Stimulated activated CD8-positive, alpha-beta memory T cell treated with anti-CD3 and anti-CD28 coated beads, Interleukin-2, amount 100 ng/mL, for 1 hour (primary cell): ENCODE measurements at places on chromosomes 3 and 15.

GRCh38 chr15:101463270-101463669 is 26.2 kb downstream of the PCSK6 start:
- no peak for DNase-seq

DNA sequence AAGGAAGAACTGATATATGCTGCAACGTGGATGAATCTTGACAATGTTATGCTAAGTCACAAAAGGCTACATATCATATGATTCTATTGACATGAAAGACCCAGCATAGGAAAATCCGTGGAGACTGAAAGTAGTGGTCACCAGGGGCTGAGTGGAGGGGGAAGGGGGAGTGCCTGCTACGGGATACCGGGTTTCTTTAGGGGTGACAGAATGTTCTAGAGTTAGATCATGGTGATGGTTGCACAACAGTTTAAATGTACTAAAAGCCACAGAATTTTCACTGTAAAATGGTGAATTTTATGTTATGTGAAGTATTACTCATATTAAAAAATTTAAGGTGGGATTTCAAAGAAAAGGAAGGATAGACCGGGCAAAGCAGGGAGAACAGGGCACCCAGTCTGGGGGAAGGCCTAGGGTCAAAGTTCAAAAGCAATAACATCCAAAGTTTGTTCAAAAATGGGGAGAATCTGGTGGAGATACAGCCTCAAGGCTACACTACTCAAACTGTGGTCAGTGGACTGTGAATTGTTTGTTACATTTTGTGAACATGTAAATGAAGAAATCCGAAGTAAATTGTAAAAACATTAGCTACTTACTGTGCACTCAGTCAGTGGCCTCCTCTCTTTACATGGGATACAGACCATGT is 74.2 kb upstream of the FNDC3B start:
- no peak for DNase-seq

DNA sequence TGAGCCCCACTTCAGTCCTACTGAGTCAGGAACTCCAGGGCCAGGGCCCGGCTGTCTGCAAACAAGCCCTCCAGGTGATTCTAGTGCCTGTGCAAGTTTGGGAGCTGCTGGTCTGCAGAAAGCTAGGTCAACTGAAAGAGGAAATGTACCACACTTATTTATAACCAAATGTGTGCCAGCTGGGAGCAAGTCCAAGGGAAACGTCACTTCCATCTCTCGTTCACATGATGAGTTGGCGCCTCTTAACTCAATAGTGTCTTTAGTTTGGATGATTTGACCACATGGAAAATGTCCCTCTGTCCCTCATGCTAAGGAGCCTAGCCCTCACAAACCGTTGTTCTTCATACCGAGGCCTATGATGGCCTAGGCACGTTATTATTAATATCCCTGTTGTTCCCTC is 43.2 kb downstream of the GOLGA8S start:
- no peak for DNase-seq

- DNase-seq = no peak
Observed at GRCh38 chr3:105195260-105195659, 171.4 kb upstream of the ALCAM start.

- DNase-seq = no peak
Observed at GRCh38 chr3:25386686-25387255, 41.3 kb upstream of the RARB start.

DNA sequence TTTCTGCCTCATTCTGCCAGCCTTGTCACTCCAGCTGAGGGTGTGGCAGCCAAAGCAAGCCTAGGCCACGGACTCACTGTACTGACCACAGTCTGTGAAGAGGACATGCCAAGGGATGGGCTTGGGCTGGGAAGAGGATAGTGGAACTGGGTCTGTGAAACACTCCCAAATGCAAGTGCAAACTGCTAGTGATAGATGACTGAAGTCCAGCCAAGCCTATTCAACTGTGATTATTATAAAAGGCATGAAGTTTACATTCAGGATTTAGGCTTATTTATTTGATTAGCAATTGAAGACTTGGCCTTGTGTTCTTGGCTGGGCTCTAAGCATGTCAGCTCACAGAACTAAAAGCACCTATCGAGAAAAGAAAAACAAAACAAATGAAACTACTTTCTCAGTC is 84.9 kb upstream of the UBE2E1 start:
- no peak for DNase-seq

GRCh38 chr15:87940768-87941167 is 315.8 kb downstream of the NTRK3 start:
- DNase-seq = no peak

DNA sequence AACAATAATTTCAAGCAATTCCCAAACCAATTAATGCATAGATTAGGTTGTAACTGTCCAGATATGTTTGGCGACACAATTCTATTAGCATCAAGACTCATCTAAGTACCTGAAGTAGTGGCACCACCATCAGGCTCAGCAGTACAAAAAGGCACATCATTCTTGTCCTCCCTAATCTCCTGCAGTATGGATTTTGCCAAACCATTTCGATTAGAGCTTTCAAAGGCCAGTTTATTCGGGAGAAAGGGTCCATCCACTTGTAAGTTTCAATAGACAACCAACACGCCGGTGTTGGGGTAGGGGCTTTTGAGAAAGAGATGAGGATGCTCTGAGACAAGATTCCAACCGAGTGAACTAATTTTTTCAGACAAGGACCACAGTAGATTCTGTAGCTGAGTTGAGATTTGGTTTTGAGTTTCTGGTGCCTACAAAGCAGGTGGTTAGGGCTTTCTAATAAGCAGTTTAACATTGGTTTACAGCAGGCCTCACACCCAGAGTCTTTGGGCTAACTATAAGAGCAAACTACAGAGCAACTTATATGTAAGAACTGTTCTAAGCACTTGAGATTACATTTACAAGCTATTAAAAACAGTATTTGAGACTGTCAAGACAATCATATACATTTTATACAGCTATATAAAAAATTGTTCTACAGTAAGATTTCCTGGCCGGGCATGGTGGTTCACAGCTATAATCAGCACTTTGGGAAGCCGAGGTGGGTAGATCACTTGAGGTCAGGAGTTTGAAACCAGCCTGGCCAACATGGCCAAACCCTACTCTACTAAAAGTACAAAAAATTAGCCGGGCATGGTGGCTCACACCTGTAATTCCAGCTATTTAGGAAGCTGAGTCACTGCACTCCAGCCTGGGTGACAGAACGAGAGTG is 4.5 kb downstream of the RPL22L1 start:
- no peak for DNase-seq

- DNase-seq = no peak
Observed at GRCh38 chr3:50123394-50124051, 31.6 kb upstream of the SEMA3F start.

GRCh38 chr15:76987896-76988860 is 6.7 kb upstream of the PSTPIP1 start:
- no peak for DNase-seq

DNA sequence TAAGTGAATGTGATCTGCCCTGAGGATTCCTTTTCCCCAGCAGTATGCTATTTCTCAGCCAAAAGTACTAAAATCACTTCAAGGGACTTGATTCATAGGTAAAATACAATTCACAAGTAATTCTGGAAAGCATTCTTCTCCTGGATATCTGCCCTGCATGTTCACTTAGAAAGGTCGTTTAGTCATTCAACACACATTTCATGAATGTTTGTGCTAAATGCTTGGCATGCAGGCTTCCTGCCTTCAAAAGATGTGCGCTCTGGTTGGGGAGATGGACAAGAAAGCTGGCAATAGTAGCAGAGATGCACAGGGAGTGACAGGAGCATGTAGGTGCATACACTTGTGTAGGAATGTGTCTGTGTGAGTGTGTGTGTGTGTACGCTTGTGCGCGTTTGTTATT is 360.7 kb downstream of the PTPRG start:
- no peak for DNase-seq

DNA sequence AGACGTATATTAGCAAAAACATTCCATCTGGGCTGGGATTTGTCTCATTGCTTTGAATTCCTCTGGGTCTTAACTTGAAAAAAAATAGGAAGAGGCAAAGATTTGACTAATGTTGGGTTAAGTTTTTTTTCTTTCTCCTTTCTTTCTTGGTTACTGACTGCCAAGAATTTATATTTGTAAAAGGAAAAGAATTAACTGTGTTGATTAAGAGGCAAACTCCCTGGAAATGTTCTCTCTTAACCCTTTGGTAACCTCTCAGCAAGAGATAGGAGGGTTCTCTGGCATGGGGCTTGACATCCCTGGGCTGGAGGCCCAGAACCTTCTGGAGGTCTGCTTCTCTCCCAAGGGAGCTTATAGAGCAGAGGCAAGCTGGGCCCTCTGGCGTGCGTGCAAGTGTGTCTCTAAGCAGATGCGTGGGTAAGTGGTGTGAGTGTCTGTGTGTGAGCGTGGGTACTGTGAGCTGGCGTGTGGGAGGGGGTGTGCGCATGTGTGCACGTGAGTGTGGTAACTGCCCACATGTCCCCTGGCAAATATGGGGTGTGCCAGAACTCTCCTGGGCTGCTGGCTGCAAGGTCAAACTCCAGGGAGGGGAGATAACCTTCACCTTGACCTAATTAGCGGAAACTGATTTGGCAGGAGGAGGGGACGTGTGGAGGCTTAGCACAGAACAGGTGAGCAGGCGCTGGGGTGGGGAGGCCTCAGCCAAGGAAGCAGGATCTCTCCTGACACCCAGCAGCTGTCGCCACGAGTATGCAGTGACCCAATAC is 49.4 kb upstream of the MAGEF1 start:
- no peak for DNase-seq

- no peak for DNase-seq
Observed at GRCh38 chr3:51276046-51276445, 109.0 kb upstream of the MANF start.
